ENCODE measurements at places on chromosomes 3 and 15.
A peak's percentile ranks its signal among the peaks of the same experiment; 100 is the strongest.

GRCh38 chr3:63655519-63655918, 3.0 kb downstream of the SNTN start:
- DNase-seq = no peak

GRCh38 chr3:177899275-177900067, 636.8 kb upstream of the KCNMB2 start:
- no peak for DNase-seq

- DNase-seq = no peak
Measured at GRCh38 chr15:56356616-56357015, 8.6 kb upstream of the TEX9 start.

DNA sequence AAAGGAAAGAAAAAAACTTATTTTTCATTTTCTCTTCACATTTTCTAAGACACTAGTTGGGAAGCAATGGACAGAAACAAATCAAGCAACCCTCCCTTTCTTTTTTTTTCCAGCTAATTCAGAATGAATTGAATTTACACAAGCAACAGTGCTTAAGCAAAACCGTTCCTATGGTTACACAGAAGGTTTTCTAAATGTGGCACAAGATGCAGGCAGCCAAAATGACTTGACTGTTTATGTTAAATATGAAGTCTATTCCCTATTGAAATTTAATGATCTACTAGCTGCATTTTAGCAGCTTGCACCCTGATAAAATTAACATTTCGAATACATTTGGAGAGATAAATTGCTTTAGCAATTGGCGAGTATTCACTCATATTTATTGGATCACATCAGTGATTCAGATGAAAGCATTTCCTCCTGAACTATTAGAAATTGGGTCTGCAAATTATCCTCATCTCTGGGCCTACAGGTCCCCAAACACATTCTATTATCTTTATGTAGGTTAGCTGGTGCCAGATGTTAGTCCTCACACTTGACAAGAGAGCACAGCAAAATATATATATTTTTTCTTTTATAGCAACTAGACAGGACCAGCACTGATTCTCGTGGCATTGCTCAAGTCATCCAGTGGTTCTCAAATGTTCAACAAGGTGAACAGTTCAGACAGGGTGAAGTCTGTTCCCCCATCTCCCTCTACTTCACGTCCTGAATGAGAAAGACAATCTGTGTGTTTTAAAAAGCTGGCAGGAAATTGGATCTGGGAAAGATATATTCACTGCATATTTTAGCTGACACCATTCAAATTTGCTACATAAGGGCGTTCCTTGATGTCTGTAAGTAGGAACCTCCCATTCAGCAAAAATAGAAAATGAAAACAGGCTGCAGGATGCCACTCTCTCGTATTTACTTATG, 463.6 kb upstream of the KCNMB2 start:
- no peak for DNase-seq

DNA sequence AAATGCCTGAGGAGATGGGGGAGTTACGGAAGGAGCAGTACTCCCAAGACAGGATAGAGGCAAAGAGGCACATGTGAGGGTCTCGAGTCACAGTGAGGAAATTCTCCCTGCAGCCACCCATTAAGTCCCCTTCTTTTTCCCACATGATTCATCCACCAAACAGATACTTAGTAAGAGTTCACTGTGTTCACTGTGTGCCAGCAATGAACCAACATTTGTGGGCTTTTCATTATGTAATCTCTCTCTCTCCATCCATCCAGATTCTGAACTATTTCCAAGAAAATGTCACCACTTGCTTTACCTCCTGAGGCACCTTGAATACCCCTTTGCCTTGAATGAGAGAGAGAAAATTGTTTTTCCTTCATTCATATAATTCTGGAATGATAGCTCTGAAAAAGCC, 24.6 kb upstream of the LRRFIP2 start:
- no peak for DNase-seq

- DNase-seq = no peak
Measured at GRCh38 chr3:34388830-34389229, 590.4 kb downstream of the PDCD6IP start.

DNA sequence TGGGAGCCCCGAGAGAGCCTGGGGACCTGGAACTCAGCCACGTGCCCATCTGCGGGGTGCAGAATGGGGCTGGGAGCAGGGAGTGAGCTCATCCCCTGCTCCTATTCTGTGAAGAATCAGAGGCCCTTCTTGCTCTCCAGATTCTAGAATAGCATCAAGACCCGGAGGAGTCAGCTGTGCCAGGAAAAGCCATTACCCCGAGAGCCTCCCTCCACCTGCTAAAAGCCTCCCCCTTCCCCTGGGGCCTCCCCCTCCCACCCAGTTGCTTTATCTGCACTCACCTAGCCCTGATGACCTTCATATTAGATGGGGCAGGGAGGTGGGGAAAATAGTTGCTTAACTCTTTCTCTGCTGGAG, 23.1 kb downstream of the CCDC33 start:
- DNase-seq = no peak

DNA sequence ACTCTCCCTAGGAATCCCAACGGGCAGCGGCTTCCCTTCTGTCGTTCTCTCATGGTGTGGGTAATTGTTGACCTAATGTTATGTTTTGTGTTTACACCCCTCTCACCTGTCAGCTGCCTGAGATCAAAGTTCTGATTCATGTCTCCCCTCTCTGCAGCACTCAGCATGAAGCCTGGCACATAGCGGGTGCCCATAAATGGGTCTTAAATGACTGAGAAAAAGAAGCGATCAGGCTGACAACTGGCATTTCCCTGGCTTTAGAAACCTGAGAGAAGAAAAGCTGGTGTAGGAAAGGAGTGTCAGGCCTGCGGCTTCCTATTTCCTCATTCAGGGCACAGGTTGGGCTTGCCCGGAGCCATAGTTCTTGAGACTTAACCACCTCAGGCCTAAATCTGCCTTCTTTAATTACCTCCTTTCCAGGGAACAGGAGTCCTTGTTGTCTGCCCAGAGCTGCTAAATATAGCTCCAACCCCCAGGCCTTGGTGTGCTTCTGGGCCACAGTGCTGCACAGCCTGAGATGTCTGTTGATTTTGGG, 31.8 kb downstream of the LPP start:
- peak; percentile 25 for DNase-seq

DNA sequence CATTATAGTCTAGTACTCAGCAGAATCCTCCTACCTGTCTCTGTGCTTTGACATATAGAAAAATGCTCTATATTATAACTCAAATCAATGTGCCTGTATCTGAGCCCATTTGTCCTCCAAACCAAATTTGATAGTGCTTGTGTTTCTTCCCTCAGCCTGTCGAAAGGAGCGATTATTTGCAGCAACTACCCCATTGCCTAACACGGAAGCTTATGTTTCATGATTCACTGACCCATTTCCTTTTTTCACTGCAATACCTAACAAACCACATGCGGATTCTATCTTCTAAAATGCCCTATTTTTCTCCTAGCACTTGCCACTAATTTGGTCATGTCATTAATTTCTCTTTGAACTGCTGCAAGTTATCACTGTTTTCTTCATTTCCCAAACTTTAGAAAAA, 1220.6 kb upstream of the CADM2 start:
- DNase-seq = no peak

DNA sequence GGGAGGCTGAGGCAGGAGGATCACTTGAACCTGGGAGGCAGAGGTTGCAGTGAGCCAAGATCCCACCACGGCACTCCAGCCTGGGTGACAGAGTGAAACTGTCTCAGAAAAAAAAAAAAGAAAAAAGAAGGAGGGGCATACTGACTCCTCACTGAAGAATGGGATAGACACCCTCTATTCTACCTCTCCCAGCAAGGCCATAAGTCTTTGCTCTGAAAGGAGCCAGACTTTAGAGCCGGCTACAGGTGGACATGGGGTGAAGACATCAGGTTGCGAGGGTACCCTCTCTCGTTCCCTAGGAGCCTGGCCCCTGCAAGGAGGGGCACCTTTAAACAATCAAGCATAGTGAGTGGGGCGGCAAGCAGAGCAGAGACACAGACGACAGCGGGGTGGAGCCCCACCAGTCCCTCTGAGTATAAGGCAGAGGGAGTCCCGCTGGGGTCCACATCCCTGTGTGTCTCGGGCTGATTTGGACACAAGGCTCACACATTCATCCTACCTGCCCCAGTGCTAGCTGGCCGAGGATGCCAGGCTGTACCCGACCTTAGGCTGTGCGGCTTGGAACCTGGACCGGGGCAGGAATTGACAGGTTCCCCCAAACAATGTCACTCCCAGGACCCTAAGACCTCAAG, 1.1 kb downstream of the GRAMD2A start:
- no peak for DNase-seq

DNA sequence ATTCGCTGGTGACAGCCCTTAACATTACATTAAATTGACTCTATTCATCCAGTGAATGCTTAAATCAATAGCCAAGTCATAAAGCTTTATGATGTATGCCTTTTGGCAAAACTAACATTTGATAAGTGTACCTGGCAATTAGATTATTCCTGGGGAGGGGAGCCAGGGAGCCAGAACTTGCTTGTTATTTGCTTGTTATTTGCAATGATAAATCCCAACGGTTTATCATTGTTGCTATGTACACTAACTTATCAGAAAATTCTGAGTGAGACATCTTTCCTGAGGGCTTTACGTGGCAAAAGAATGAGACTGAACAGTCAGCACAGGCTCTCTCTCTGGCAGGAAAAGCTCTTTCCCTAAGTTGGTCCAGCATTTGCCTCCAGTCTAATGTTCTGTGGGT, 35.8 kb upstream of the FBN1 start:
- DNase-seq = no peak

DNA sequence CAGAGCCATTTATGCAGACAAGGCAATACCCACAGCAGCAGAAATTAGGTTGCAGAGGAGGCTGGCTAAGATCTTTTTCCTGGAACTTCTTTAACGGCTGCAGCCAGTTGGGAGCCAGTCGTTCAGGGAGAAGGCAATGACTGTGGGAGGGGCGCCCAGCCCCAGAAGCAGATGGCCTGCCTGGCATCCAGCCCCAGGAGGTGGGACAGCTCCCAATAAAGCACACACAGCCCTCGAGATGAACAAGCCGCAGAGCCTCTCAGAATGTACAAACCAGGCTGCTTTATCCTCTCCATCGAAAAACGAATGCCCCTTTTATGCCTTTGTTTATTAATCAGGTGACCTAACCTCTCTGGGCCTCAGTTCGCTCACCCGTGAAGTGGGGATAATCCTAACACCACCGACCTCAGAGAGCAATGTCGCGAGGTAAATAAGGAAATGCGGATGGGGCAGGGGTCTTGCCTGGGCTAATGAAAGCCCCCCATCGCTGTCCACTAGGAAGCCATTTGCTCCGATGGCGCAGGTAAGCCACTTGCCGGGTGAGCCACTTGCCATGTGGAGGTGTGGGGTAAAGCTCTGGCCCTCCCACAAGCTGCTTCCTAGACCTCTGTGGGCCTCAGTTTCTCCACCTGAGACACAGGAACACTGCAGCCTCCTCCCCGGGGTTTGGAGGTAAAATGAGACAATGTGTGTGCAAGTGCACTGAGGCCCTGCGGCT, 35.8 kb downstream of the MGLL start:
- peak; percentile 97 for DNase-seq

GRCh38 chr3:8166014-8166413, 335.6 kb upstream of the LMCD1 start:
- no peak for DNase-seq

- no peak for DNase-seq
Measured at GRCh38 chr3:36525115-36525801, 145.0 kb downstream of the STAC start.

DNA sequence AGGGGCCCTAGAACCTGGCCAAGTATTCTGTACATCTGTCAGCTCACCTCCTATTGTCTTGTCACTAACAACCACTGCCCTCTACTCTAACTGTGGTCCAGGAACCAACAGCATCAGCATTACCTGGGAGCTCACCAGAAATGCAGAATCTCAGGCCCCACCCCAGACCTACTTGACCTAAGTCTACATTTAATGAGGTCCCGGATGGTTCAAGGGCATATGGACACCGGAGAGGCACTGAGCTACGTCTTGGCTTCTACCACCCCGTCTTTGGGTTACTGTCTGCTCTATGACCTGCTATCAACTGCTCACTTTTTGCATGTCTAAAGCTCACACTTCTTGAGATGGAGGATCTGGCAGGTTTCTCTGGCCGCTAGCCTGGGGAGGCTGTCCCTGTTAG, 8.1 kb downstream of the GALNT15 start:
- DNase-seq = no peak

- DNase-seq = no peak
Measured at GRCh38 chr3:21894459-21895340, 143.7 kb upstream of the ZNF385D start.

DNA sequence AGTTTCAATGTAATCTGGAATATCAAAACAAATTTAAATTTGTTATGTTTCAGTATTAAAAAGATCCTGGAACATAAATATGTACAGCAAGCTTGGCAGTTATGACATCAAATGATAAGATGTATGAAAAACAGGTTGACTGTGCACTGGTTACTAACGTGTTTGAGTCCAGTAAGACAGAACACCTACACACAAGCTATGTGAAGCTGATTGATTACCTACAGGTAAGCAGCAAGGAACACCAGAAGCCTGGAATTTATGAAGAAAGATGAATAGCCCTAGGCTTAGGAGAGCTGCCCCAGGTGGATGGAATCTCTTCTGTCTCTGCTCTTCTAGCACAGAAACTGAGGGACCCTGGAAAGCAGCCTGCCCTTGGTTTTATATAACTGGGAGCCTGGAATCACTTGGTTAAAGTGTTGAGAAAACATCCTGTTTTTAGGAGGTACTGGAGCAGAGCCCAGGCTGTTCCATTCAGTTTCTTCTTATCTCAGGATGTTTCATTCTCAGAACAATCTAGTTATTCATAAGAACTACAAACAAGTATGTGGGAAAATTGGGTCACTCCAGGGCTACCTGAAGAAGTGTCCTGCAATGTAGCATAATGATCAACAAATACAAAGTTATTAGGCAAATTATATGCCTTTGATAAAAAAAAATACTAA, 36.3 kb downstream of the SLITRK3 start:
- no peak for DNase-seq

GRCh38 chr3:114691871-114692270, 398.0 kb downstream of the TIGIT start:
- DNase-seq = no peak

DNA sequence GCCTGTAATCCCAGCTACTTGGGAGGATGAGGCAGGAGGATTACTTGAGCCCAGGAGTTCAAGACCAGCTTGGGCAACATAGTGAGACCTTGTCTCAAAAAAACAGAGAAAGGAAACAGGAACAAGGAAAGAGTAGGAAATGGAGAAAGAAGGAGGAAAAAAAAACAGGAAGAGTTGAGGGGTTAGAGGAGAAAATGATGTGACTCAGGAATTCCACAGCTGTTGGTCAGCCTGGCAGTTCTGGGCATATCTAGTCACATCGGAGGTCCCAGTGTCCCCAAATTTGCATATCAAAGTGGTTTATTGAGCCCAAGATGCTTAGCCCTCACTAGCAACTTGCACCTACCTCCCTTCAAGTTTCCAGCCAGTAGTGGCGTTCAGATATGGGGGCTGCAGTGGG, 18.8 kb upstream of the JMJD7 start:
- DNase-seq = no peak

GRCh38 chr3:60262546-60262945, 988.7 kb downstream of the FHIT start:
- DNase-seq = no peak

GRCh38 chr3:38558864-38559263, 62.7 kb downstream of the EXOG start:
- DNase-seq = no peak

GRCh38 chr3:26687466-26687865, 64.9 kb downstream of the LRRC3B start:
- DNase-seq = no peak

GRCh38 chr15:67783303-67783702, 42.0 kb upstream of the SKOR1 start:
- no peak for DNase-seq

GRCh38 chr3:139577909-139578308, 38.4 kb upstream of the RBP1 start:
- DNase-seq = no peak

Measured in NCI-H1105 (cell line).